ENCODE measurements at places on chromosomes 13 and 19.

GRCh38 chr13:20988909-20989655, 72.3 kb downstream of the LATS2 start:
- no peak for DNase-seq

DNA sequence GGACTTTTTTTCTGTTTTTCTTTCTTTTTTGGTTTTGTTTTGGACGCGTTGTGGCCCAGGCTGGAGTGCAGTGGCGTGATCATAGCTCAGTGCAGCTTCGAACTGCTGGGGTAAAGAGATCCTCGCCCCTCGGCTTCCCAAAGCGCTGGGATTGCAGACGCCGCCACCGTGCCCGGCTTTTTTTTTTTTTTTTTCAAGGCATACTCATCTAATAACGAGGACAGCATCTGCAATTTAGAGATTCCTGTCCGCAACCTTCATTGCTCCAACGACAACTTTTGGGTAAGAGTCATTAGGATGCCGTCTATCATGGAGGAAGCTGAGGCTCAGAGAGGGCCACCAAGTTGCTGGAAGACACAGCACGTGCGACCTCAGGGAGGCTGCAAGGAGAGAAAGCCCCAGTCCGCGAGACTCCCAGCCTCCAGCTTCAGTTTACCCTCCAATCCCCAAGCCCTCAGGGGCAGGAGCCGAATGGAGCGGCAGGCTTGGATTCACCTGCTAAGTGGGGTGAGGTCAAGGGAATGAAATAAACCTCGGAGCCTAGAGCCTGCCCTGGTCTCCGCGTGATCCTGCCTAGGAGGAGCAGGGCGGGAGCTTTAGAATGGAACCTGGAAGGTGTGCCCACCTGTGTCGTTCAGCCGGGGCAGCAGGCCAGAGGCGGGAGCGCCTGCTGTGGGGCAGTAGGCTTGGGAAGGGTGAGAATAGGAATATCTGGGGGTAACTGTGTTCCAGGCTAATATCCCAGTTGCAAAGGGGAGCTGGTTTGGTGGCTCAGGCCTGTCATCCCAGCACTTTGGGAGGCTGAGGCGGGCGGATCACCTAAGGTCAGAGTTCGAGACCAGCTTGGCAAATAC, 676 bp upstream of the POLRMT start:
- no peak for DNase-seq

DNA sequence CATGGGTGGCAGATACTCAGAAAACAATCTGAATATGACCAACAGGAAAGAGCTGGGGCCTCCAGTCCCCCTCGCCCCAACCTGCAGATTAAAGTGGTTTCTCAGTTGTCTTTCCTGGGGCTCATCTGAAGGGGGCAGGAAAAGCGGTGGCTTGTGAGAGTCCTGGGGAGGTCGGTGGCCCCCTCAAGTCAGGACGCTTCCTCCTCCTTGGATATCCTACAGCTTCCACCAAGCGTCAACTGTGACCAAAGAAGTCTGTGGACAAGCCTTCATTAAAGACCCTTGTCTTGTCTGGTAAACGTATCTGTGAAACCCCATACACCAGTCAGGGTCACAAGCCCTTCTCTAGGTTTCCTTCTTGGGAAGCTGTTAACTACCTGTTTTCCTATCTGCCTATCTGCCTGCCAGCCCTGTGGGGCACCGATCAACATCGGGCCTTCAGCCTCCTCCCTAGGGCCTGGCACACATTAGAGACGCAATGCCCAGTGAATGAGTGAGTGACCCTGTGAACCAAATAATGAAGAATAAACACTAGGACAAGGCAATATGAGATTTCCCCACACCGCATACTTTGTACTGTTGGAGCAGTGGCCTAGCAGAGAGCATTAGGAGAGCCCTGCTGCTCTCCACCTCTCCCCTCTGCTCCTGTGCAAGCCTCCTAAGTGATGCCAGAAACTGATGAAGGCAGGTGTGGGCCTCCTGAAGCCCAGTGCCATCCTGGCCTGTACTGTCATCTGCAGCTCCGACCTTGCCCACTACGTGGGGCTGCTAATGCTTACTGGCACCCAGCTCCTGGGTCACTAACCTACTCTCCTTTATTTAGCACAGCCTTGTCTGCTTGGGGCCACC, 1317.8 kb downstream of the UQCRFS1 start:
- DNase-seq = no peak

- no peak for DNase-seq
These were observed 1200.6 kb downstream of the UQCRFS1 start for GRCh38 chr19:28012361-28012760.

DNA sequence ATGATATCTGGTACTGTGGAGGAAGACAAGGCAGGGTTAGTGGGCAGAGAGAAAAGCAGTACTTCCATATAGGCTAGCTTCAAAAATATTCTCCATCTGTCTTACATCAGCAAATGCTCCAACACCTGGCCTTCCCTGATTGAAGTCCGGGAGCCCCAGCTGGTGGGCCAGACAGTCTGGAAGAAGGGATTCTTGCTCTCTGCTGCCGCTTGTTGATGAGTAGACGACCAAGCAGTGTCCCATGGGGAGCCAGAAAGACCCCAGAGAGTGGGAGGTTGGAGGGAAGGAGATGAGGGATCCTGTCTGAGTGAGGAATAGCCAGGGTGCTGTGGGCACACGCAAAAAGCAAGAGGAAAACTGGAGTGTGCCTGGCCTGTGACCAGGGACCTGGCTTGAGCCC, 95.1 kb downstream of the ATP8A2 start:
- DNase-seq = no peak

- DNase-seq = no peak
These were observed 12.6 kb downstream of the NAXD start for GRCh38 chr13:110627761-110628476.

- no peak for DNase-seq
These were observed 7.7 kb upstream of the LGALS7 start for GRCh38 chr19:38781058-38781457.

DNA sequence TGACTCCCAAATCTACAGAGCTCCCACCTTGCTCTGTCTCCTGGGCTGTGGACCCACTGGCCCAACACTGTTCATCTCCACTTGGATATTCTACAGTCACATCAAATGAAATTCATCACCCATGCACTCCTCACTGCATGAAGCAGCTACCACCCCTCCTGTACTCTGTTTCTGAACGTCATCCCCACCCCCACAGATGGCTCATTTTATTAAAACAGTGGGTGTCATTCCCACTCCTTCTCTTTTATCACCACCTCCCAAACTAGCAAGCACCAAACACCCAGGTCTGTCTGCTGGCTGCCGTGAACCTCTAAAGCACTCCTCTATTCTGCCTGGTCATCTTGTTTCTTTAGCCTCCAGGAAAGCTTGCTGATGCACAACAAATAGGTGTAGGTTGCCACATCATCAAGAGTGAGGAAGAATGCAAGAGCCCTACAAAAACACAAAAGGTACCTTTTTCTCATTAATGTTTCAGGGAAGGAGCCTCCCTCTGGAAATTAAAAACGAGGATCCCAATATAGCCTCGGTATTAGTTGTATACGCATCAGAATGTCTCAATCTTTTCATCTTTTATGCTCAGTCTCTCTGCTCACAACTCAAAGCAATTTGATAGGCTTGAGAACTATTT, 91.8 kb downstream of the MIPEP start:
- DNase-seq = no peak

- no peak for DNase-seq
These were observed 195.8 kb downstream of the FOXO1 start for GRCh38 chr13:40470660-40471059.

DNA sequence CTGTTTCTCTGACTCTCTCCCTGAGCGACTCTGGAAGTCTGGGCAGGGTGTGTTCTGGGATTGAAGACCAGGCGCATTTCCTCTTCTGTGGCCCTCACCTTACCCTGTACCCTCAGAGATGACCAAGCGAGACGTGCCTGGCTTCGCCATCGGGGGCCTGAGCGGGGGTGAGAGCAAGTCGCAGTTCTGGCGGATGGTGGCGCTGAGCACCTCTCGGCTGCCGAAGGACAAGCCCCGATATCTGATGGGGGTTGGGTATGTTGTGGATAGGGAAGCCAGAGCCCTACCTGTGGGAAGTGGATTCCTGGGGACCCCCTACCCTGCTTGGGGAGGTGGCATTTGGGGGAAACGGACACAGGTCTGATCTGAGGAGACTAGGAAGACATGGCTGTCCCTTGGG, 5.8 kb upstream of the DNM2 start:
- DNase-seq = no peak

DNA sequence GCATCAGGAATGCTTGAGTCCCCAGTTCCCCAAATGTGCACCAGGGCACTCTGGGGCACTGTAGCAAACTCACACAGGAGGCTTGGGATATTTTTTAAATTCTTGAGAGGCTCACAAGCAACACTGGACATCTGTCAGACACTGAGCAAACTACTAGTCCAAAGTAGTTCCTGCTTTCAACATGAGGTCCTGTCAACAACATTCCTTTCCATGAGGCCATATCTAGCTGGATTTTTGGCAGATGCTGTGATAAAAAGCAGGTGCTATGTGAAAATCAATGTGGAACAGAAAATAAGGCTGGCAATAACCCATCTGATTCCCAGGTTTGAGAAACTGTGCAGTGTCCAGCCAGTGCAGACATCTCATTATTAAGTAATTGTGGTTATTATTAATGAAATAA, 50.5 kb downstream of the STARD13 start:
- no peak for DNase-seq
